ENCODE measurements at places on chromosomes 4 and X. TPM values are rescaled to one million over a fixed set of nuclear protein-coding genes. Genes with fewer than 3 reads are reported as not detected.
A peak's percentile ranks its signal among the peaks of the same experiment; 100 is the strongest.

- no peak for DNase-seq
Measured at GRCh38 chrX:29466456-29466855, 748.9 kb upstream of the MAGEB2 start.

The DUX4 gene
- not detected for total RNA-seq

DNA sequence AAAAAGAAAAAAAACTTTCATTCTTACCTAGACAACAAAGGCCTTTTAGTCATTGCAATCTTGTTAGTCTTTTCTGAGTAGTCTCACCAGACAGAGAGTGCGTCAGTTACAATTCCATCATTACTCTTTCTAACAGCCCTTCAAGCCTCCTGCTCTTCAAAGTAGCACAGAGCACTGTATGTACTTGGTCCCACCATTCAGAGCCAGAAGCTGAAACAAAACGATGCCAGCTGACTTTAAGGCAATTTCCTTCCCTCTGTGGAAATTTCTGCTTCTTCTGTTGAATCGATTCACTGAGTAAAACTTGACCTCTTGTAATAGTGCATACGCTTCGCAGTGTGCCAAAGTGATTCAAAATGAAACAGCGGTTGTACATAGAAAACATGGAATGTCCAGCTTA is 57.7 kb upstream of the TENM3 start:
- no peak for DNase-seq

The INPP4B gene
- 13.3 TPM for total RNA-seq

GRCh38 chr4:86594559-86595425 is 677 bp downstream of the PTPN13 start:
- DNase-seq: peak; percentile 66

DNA sequence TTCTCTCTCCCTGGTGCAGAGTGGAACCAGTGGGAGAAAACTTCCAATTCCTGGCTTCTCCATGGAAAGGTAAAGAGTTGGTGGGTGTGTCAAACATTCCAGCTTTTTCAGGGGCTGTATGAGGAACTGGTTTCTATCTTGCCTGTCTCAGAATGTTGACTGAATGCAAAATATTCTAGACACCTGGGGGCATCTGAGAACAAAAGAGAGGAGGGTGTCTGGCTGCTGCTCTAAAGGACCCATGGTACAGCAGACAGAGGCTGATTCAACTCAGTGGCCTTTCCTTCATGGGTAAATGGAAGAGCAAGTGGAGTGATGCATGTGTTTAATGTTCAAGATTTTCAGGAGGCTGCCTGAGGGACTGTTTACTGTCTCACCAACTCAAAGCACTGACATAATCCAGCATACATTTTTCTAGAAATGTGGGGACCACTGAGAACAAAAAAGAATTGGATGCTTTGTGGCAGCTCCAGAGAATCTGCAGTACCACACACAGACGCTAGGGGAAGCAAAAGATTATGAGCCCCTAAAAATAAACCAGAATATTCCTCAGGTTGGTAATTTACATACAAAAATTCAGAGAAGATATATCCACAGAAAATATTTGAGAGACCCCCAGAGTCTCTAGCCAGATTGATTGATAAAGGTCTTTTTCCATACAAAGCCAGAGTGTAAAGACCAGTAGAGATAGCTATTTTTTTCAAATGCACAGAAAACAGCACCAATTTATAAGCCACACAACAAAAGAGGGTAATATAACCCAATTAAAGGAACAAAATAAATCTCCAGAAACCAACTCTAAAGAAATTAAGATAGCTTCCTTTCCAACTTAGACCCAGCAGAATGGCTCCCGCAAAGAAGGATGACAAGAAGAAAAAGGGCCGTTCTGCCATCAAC is 48.0 kb upstream of the STARD8 start:
- peak; percentile 37 for DNase-seq

DNA sequence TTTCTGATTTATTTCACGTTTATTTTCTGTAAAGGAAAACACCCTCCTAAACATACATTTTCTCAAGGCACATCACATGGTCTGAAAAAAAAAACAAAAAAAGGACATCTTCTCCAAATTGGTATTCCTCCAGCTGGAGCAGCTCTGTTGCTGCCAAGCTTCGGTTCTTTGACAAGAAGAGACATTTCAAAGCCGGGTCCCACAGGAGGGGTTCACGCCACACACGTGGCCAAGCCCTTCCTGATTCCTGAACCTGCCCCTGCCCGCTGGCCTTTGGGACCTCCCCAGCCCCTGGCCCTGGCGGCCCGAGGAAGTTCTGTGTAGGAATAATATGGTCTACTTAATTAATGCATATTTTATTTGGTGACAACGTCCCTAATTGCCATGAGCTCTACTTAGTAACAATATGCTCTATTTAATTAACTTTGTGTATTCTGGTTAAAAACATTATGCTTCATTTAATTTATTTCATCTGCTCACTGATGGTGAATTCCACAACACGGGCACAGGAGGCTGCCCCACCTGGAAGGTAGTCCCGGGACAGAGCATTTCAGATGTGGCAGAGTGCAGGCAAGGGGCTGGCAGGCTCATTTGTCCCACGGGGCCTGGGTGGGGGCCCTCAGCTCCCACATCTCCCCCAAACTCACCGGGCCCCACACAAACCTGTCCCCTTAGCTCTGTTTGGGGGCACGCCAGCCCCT is 5.4 kb upstream of the RGS12 start:
- DNase-seq: no peak

The TRIM60 gene
- not detected for total RNA-seq

GRCh38 chrX:17298564-17298963 is 76.4 kb upstream of the NHS start:
- no peak for DNase-seq

DNA sequence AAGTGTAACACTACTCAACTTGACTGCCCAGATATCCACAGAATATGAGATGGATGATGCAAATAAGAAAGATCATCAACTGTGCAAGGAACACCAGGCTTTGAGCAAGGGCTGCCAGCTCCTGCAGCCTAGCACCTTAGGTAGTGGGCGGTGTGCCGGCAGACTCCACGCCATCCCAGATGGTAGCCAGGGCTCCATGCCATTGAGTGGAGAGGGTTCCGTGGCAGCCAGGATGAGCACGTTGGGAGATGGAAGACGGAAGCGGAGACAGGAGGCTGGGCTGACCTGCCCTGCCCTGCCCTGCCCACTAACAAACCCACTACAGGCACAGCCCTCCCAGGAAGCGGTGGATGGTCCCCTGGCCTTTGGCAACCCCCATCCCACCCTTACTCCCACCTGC is 51.9 kb downstream of the TMPRSS11F start:
- DNase-seq: no peak

- no peak for DNase-seq
Measured at GRCh38 chrX:98067611-98068010, 1183.9 kb downstream of the RPA4 start.

DNA sequence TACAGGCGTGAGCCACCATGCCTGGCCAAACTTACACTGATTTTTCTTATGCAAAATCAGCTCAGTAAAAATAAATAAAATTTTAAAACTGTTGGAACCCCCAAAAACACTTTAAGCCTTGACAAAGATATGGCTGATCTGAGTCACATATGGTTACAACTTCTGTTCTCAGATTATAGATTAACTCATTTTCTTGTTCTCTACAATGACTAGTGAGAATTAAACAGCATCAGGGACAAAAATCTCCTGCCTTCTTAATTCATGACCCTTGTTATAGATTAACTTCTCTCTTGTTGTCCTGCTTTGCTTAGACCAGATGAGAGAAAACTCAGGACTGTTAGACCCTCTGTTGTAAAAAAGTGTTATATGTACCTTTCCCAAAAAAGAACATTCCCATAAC is 24.2 kb upstream of the EXOC1L start:
- DNase-seq: no peak
